Neural cell (in vitro differentiated cells): ENCODE measurements at places on chromosomes 7 and 10. TPM values are rescaled to one million over a fixed set of nuclear protein-coding genes. Genes with fewer than 3 reads are reported as not detected.

The TEX36 gene
- polyA plus RNA-seq, result not detected in 2 replicates

The HPS1 gene
- polyA plus RNA-seq, result 1.4 and 1.7 TPM in 2 replicates

The UBE2D1 gene
- polyA plus RNA-seq, result 68.6 and 89.8 TPM in 2 replicates

The FGF8 gene
- 6.0 and 6.1 TPM in 2 replicates for polyA plus RNA-seq

The FRMPD2 gene
- 0.14 TPM in 1 of 2 replicates, not detected in the other for polyA plus RNA-seq

The MGAM2 gene
- polyA plus RNA-seq, result 0.66 and 0.76 TPM in 2 replicates

The KIF11 gene
- polyA plus RNA-seq, result 0.32 and 0.47 TPM in 2 replicates

The CRYGN gene
- polyA plus RNA-seq, result not detected in 2 replicates

The JAZF1 gene
- 25.5 and 29.5 TPM in 2 replicates for polyA plus RNA-seq

The CC2D2B gene
- 0.61 TPM in 1 of 2 replicates, not detected in the other for polyA plus RNA-seq

The CALML3 gene
- polyA plus RNA-seq, result not detected in 2 replicates

The MSS51 gene
- polyA plus RNA-seq, result 4.7 and 8.3 TPM in 2 replicates

The ZNF365 gene
- 1.9 and 3.1 TPM in 2 replicates for polyA plus RNA-seq
